Activated naive CD8-positive, alpha-beta T cell treated with anti-CD3 and anti-CD28 coated beads, Interleukin-2, amount 50 U/mL, for 16 hours (primary cell): ENCODE measurements at places on chromosomes 1 and 21.

GRCh38 chr1:203031467-203031866 is 5.2 kb downstream of the PPFIA4 start:
- DNase-seq = no peak

GRCh38 chr1:150532860-150533259 is 16.3 kb upstream of the ADAMTSL4 start:
- no peak for DNase-seq

GRCh38 chr21:27134516-27134915 is 167.6 kb upstream of the ADAMTS5 start:
- no peak for DNase-seq

GRCh38 chr1:172727956-172728603 is 69.2 kb downstream of the FASLG start:
- peak; percentile 21 for DNase-seq

DNA sequence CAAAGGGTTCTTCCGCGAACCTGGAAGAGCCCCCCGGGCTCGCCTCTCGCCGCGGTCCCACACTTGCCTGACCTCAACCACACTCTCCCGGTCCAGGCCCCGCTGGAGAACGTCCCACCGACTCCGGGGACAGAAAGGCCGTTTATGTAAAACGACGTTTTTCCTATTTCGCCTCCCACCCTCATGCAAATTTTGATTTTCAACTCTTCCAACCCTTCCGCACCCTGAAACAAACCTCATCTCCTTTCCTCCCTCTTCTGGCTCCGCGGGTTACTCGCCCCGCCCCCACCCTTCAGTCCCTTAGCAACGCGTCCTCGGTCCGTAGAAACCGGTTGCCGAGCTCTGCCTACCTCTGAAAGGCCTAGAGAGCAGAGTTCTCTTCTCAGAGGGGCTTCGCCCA is at the start of gene C1orf141:
TSS of gene C1orf141 (minus strand) at position 276 of the 400 bp plus-strand sequence. CDS start 7,730 bp downstream, outside the sequence.
- no peak for DNase-seq
